Left colon (tissue), 2 donors: ENCODE measurements at places on chromosomes 3 and 15. TPM values are rescaled to one million over a fixed set of nuclear protein-coding genes. Genes with fewer than 3 reads are reported as not detected.

RASL12 gene
- 9.2 TPM for total RNA-seq

OIP5 gene
- total RNA-seq, result 4.5 TPM

IL17RE gene
- total RNA-seq, result 88.7 TPM

GOLGA8G gene
- total RNA-seq, result not detected

TNFSF10 gene
- 136 TPM for total RNA-seq

SOX2 gene
- 0.21 TPM for total RNA-seq

PLS1 gene
- 457 TPM for total RNA-seq

HIGD2B gene
- total RNA-seq, result not detected
